DMS 273 treated with DMSO at 0.1 percent for 48 hours (cell line): ENCODE measurements at places on chromosomes 6 and 20.

- no peak for DNase-seq
Observed at GRCh38 chr6:113634352-113635163, 222.6 kb upstream of the MARCKS start.

DNA sequence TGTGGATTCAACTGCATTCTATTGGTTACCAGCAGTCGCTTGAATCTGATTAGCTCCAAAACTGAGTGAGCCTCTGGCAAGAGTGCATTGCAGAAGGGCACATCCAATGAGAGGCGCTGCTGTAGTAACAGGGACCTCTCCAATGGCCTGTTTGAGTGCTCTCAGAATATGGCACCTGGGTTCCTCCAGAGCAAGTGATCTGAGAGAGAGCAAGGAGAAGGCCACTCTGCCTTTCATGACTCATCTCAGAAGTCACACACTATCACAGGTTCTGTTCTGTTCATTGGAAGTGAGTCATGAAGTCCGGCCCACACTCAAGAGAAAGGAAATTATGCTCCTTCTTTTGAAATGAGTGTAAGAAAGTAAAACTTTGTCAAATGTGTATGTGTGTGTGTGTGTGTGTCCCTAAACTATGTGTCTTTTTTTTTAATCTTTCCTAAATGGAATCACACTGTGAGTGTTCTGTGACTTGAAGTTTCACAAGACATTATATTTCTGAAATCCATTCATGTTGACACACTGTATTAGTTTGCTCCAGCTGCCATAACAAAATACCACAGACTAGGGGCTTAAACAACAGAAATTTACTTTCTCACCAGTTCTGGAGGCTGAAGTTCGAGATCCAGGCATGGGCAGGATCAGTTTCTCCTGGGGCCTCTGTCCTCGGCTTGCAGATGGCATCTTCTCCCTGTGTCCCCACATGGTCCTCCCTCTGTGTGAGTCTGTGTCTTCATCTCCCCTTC, 138.3 kb upstream of the CDYL start:
- no peak for DNase-seq

GRCh38 chr6:135013211-135013610, 41.4 kb downstream of the HBS1L start:
- DNase-seq: no peak

DNA sequence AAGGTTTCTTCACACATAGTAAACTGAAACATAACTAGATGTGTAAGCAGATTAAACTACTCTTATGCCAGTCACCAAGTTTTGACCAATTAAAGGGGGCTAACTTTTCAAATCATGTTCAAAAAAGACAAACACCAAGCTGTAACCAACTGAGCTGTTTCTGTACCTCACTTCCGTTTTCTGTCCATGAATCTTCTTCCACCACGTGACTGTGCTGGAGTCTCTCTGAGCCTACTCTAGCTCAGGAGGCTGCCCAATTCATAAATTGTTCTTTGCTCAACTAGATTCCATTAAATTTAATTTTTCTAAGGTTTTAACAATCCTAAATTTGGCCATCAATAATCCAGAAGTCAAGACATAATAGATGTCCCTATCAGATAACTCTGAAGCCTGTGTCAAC, 229.4 kb downstream of the FNDC1 start:
- DNase-seq: no peak

DNA sequence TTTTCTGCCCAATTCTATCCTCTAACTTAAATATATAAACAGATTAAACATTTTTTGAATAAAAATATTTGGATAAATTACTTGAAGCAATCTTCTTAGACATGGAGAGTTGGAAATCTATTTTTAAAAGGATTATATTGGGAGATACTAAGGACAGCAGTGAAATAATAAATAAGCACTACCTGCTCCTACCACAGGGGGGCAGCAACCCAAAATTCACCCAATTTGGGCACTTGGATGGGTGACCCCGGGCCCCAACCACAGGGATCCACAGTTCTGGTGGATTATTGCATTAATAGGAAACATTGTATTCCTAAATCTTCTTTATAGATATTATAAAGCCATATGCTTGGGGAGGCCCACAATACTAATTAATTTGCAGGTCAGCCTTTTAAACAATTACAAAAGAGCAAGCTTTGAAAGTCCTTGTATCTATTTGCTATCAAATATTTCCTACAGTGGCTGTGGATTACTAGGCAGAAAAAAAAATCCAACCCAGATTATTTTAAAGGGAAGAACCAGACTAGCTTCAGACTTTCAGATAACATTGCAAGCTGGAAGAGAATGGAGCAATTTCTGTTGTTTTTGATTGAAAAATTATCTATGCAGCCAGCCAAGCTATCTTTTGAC, 66.4 kb upstream of the PDE10A start:
- DNase-seq: no peak
